H1 (cell line): ENCODE measurements at places on chromosomes 7 and 10.

GRCh38 chr10:69786791-69787190 is 14.9 kb upstream of the COL13A1 start:
- DNase-seq: no peak

DNA sequence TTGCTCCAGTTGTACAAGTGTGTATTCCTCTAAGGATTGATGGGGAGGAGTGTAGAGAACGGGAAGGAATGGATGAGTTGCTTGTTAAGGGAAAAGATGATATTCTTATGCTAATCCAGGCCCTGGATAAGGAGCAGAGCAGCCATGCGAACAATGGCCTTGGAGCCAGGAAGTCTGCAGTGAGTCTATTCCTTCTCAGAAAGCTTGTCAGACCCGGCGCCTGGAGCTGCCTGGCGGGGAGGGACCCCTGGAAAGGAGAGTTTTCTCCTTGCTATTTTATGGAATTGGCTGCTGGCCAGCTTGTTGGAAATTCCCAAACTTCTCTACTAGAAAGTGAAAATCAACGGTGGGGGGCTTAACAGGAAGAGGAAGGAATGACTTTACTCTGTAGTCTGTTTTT is 89.1 kb downstream of the MMRN2 start:
- DNase-seq: peak; percentile 79

DNA sequence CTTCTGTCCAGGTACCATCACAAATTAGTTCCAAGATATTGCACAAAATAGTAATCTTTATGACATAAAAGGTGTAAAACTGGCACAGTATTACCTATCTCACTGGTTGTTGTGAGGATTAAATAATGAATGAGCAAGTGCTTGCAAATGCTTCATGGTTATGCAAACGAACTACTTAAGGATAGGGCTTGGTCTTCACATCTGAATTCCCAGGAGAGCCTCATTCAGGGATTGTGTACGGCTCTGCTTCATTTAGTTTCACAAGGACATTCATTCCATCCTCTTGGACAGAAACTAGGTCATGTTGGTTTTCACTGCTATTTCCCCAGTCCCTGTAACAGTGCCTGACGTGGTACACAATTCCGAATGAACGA is 12.1 kb downstream of the ABCA13 start:
- DNase-seq: no peak

GRCh38 chr10:78843495-78843894 is 225.3 kb upstream of the ZMIZ1 start:
- no peak for DNase-seq

DNA sequence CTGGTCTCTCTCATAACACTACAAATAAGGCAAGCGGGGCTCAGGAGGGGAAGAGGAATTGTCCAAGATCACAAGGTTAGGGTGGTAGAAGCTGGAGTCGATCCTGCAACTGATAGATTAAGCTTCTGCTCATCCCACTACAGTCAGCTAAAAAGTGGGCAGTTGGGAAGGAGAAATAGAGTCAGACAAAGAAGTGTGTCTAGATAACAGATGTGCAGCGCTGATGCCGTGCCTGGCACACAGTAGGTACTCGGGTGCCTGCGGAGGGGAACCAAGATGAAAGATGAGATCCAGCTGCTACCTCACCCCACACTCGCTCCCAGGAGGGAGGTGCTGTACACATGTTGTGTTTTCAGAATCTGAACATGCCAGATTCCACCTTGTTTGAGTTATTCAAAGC is 48.1 kb upstream of the TECTB start:
- no peak for DNase-seq

DNA sequence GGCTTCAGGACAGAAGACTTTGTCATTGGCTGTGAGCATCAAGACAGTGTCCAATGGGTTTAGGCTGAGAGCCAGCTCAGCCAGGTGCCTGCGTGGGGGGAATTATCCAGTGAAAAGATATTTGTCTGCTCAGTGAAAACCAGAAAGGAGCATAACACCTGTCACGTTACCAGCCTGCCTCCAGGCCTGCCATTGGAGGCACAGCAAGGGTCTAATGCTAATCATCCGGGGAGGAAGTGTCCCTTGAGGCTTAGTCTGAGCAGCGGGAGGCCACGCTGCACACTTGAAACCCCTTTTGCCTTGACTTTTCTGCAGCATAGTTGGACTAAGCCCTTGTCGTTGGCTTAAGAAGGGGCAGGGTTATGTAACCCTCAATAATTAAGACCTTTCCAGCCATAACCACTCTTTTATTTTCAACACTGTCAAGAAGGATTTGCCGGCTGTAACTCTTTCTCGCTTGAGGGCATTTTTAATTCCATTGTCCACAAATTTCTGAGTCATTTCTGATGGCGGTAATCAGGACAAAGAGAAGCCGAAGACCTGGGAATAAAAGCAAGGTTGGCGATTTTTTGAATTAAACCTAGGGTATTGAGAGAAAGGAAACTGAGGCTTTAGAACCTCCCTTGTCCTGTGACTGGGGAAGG is 639.6 kb upstream of the FOXK1 start:
- DNase-seq: peak; percentile 36

GRCh38 chr10:128304271-128304670 is 178.0 kb upstream of the MKI67 start:
- no peak for DNase-seq

GRCh38 chr7:380139-380485 is 90.1 kb downstream of the FOXL3 start:
- no peak for DNase-seq

DNA sequence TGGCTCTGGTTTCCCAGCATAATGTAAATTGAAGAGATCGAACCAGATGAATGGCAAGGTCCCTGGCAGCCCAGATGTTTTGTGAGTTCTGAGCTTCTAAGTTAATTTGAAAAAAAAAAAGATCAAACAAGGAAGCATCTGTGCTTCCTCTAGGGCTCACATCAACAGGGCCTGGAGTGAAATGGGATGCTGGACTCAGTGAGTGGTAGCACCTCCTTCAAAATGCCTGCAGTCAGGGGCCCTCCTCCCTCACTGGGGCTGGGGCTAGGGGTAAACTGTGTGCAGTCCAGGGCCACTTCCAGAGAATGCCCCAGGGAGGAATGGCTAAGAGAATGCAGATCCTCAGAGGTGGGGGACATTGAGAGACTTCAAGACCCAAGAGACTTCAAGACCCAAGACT is 6.0 kb upstream of the CUEDC2 start:
- no peak for DNase-seq

DNA sequence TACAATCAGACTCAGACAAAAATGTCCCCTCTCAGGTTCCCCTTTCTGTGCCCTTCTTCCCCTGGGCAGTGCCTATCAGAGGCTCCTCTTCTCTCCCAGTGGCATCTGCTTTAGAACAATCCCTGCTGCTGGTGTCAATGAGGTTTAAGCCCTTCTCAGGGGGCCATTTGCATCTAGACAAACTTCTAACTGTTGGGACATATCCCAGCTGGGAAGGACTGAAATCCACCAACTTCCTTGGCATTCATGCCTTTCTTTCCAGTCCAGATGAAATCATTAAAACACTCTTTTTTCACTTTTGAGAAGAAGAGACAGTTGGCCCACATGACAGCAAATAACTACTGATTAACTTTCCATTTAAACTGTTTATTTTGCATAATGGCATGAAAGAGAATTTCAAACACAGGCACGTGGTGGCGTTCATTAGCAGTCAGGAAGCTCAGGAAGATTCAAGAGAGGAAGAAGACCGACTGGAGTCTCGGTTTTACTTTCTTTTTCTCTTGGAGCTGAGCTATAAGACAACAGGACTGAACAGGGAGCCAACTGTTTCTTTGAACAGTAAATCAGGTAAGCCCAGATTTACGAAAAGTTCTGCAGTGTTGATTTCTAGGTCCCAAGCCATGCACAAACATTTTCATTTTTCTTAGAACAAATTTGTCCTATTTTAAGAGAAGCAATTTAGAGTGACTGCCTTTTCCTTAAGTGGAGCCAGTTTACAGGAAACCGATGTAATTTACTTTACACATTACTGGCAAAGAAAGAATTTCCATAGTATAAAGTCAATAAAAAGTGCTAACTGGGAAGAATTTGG is at the start of gene GIMAP2:
Gene GIMAP2, plus strand, starts transcription at position 488 of the 811 bp plus-strand sequence. CDS start 1,354 bp downstream, outside the sequence.
- no peak for DNase-seq

DNA sequence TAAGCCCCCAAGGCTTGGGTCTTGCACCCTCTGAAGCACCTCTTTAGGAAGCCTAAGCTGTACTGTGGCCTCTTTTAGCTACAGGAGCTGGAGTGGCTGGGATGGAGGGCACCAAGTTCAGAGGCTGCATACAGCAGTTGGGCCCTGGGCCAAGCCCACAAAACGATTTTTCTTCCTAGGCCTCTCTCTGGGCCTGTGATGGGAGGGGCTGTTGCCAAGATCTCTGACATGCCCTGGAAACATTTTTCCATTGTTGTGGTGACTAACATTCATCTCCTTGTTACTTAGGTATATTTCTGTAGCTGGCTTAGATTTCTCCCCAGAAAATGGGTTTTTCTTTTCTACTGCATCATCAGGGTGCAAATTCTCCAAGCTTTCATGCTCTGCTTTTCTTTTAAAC is 375.7 kb upstream of the NPSR1 start:
- DNase-seq: no peak

- no peak for DNase-seq
Measured at GRCh38 chr7:12066521-12066920, 144.6 kb upstream of the TMEM106B start.

- no peak for DNase-seq
Measured at GRCh38 chr10:82440775-82441174, 565.8 kb downstream of the NRG3 start.

GRCh38 chr10:71660313-71660712 is 59.3 kb downstream of the C10orf105 start:
- DNase-seq: no peak

- DNase-seq: no peak
Measured at GRCh38 chr10:52558090-52558489, 214.5 kb downstream of the MBL2 start.

- no peak for DNase-seq
Measured at GRCh38 chr10:60461688-60462087, 72.0 kb upstream of the ANK3 start.

- no peak for DNase-seq
Measured at GRCh38 chr10:93601146-93601773, at the start of gene RBP4. TSS of gene RBP4 (minus strand) at chr10:93601235. CDS start at chr10:93601028, 207 bp downstream.

- DNase-seq: no peak
Measured at GRCh38 chr7:44308596-44309270, 16.7 kb downstream of the CAMK2B start.

DNA sequence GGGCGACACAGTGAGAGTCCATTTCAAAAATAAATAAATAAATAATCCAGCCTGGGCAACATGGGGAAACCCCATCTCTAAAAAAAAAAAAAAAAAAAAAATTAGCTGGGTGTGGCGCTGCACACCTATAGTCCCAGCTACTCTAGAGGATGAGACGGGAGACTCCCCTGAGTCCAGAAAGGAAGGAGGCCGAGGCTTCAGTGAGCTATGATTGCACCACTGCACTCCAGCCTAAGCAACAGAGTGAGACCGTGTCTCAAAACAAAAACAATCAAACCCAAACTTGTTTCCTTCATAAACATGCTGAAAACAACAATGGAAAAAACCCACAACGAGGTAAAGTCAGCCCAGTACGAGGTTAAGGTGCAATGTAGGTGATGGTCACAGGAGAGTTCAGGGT is 1.2 kb downstream of the COX19 start:
- DNase-seq: no peak

GRCh38 chr10:103839872-103840739 is 15.3 kb downstream of the SH3PXD2A start:
- peak; percentile 70 for DNase-seq

GRCh38 chr10:125233726-125234125 is 73.4 kb upstream of the CTBP2 start:
- DNase-seq: no peak

- no peak for DNase-seq
Measured at GRCh38 chr7:17633067-17633466, 307.2 kb downstream of the SNX13 start.

DNA sequence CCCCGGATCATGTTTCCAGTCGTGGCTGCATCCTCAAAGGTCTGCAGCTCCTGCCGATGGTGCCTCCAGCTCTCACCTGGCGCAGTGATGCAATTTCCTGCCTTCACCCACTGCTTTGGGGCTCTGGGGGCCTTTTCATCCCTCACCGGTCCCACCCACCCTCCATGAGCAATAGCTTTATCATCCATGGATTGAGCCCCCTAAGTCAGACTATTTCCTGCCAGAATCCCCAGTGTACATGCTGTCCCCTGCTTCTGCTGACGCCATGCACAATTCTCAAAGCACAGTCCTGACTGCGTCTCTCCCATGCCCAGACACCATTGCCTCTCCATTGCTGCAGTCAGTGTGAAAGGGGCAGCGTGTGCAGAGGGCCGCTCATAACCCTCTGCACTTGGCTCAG is 49.7 kb downstream of the FAM241B start:
- DNase-seq: no peak

DNA sequence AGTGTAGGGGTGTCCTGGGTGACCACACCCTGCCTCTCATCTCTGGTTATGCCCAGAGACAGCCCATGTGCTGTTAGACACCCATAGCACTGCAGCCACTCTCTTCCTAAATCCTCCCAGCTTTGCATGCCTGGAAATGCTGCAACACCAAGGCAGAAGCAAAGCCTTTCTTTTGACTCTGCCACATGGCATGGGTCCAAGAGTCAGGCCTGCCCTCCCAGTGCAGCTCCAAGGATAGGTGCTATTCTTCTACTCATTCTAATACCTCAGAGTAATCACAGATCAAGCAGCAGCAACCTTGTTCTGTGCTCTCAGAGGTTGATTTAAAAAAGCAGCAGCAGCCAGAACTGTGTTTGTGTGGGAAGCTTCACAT is 23.4 kb downstream of the FRMPD2 start:
- DNase-seq: peak; percentile 37

- DNase-seq: peak; percentile 89
Measured at GRCh38 chr7:13989126-13989948, at the start of gene ETV1. TSS of gene ETV1 (minus strand) at chr7:13989666. CDS start at chr7:13989052, 614 bp downstream.

GRCh38 chr10:102701272-102701671 is 12.9 kb downstream of the ARL3 start:
- no peak for DNase-seq

- DNase-seq: no peak
Measured at GRCh38 chr10:11113156-11113555, 95.5 kb downstream of the CELF2 start.

GRCh38 chr10:132667342-132668047 is 118.5 kb downstream of the NKX6-2 start:
- no peak for DNase-seq

DNA sequence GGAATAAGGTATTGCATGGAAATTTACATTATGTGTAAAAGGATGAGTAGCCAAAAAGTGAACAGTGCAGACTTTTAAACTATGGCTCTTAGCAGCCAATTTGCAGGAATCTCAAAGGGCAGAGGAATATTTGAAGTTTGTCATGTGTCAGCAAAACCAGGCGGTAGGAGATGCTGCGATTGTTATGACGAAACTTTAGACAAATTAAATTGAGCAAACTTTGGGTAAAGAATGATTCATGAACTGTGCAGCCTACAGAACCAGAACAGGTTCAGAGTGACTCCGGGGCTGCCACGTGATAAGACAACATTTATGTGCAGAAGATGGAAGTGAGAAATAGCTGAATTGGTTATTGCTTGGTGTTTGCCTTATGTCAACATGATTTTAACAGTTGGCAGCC is 39.2 kb upstream of the CCDC6 start:
- DNase-seq: no peak

GRCh38 chr10:121096617-121097431 is 245.7 kb downstream of the WDR11 start:
- DNase-seq: no peak

GRCh38 chr10:93096901-93097300 is 23.2 kb downstream of the CYP26A1 start:
- no peak for DNase-seq

- no peak for DNase-seq
Measured at GRCh38 chr7:47582764-47583738, 1.1 kb upstream of the TNS3 start.
